ENCODE measurements at places on chromosomes 2 and 18. TPM values are rescaled to one million over a fixed set of nuclear protein-coding genes. Genes with fewer than 3 reads are reported as not detected.

The RNF138 gene
- 61.3 TPM for total RNA-seq

DNA sequence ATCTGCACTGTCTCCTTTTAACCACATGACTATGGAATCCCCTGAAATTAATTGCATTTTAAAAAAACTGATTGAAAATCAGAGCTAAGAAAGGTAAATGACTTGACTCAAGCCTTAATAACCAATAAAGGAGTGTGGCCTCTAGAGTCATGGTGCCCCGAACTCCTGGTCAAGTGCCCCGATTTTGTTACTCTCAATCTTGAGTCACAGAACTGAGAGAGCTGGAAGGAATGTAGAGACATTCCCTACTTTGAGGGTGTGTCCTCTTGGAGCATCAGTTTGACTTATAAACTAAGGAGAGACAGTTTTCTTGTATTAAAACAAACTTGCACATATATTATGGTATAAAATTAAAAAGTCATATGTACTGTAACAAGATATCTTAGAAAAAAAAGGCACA lies 2.4 kb downstream of the WDR43 start:
- H3K4me3 ChIP-seq = no peak overlapping the region
- peaks cover 17% of the 10 kb centered on the region for H3K4me1 ChIP-seq
- no peaks in the 10 kb centered on the region for H3K27me3 ChIP-seq

The AQP12B gene
- not detected for total RNA-seq

The SIGLEC15 gene
- total RNA-seq = not detected
